ENCODE measurements at places on chromosomes 7 and 10.

- DNase-seq, result no peak
Measured at GRCh38 chr10:57218382-57218781, 857.3 kb upstream of the ZWINT start.

DNA sequence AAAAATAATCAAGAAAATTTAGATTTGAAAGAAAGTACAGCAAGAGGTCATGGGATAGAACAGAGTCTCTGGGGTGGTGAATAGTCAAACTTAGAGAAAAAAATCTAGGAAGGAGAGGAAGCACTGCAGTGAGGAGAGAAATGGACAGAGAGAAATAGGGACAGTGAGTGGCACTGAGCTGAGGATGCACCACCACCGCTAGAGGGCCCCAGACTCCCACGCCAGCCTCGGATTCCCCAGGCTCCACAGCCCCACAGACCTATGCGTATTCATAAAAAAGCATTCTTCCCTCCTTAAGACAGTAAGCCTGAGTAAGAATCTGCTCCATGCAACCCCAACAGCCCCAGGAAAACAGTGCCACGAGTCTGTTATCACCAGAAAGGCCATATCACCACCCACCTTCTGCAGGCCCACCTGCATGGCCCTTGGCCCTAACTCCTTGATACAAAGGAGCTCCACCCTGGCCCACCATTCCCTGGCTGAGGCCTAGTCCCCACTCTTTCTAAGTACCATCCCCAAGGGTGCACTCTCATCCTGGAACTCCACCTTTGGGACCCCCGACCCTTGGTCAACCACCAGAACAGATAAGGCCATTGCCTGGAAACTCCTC lies 91.0 kb downstream of the ALOX5 start:
- DNase-seq, result peak; percentile 57

GRCh38 chr10:105586451-105587098 lies 945.5 kb downstream of the SORCS3 start:
- no peak for DNase-seq

DNA sequence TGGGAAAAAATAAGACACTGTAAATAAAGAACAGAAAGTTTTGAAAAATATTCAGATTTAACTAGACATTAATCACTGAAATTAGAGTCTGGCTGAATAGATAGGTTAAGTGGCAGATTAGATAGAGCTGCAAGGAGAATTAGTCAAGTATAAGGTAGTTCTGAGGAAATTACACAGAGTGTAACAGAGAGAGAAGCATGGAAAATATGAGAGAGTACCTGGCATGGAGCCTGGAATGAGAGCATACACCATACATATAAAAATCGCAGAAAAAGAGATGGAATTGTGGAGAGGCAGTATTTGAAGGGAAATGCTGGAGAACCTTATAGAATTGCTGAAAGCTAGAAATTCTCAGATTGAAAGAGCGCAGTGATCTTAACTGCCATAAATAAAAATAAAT lies 46.9 kb downstream of the ZNRF2 start:
- DNase-seq, result no peak

DNA sequence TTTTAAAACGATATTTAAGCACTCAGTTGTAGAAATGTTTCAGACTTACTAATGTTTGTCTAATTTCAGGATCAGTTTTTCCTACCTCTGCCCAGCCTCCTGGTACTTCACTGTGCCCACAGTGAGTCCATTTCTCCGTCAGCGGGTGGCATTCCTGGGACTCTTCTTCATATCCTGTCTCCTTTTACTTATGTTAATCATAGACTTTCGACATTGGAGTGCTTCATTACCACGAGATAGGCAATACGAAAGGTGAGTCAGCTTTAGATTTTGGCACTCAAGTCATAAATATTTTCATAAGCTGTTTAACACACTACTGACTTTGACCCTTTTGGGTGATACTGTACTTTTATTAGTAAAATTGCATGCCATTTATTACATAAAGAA lies 2.1 kb downstream of the ENTPD7 start:
- DNase-seq, result no peak

DNA sequence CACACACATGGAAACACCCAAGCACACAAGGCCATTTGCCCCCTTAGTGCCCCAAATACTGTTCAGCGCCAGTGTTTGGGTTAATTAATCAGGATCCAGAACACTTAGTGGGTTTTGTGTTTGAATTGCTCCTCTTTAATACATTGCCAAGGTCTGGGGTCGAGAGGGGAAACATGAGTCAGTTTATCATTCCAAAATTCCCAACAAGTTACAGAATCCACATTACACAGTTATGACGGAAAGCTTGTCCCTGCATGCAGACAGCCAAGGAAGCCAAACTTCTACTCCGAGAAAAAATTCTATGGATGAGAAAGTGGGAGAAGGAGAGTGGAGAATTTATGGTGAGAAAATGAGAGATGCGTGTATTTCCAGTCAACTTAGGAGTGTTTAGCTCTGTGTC lies 189.0 kb downstream of the NPSR1 start:
- DNase-seq, result no peak

- DNase-seq, result no peak
Measured at GRCh38 chr10:44334091-44334490, 50.8 kb downstream of the CXCL12 start.

DNA sequence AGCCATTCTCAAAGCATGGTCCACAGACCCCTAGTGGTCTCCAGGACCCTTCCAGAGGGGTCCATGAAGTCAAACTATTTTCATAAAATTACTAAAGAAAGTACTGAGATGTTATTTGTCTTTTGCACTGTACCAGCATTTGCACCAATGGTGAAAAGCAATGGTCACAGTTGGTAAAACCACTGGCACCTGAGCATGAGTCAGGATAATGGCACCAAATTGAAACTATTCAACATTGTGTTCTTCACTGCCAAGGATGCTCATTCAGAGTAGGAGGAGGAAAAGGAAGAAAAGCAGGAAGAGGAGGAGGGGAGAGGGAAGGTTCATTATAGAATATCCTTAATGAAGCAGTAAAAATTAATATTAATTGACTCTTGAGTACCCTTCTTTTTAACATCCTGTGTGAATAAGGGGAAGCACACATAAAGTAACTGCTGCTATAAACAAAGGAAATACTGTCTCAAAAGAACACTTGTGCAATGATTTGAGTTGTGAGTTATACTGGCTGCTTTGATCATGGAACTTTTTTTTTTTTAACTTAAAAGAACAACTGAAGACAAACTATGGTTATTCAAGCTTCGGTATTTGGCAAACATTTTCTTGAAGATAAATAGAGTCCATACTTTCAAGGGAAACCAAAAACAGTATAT lies 60.2 kb downstream of the MPP7 start:
- no peak for DNase-seq

DNA sequence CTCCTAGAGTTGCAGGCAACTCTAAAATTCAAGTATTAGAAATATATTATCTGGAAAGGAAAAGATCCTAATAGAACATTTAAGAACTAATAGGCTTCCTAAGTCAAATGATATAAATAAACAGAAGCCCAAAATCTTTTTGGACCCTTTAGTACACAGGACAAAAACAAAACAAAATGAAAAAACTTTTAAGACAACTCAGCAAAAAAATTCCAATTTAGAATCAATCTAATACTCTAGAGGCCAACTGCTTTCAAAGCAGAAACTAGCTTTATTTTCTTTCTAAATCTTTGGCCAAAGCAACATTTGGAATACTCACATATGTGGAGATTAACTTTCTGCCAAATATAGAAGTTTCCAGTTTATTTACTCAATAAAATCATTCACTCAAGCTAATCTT lies 65.2 kb downstream of the CALCR start:
- DNase-seq, result no peak

- DNase-seq, result no peak
Measured at GRCh38 chr7:25870574-25870973, 281.4 kb upstream of the NFE2L3 start.

DNA sequence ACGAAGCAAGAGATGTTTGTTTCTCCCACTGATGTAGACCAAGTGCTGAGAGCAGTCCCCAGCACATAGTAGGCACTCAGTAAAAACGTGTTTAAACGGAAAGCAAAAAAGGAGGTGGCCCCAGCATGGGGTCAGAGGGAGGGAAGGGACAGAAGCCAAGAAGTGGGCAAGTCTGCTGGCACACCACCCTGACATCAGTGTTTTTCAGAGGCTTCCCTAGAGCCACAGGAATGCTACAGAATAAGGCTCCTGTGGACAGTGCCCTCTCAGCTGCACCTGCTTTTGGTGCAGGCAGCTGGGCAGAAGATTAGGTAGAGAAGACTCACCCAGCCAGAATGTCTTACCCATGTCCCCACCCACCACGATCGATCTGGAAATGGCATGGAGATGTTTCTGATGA lies 8.3 kb upstream of the ANKRD1 start:
- DNase-seq, result no peak

DNA sequence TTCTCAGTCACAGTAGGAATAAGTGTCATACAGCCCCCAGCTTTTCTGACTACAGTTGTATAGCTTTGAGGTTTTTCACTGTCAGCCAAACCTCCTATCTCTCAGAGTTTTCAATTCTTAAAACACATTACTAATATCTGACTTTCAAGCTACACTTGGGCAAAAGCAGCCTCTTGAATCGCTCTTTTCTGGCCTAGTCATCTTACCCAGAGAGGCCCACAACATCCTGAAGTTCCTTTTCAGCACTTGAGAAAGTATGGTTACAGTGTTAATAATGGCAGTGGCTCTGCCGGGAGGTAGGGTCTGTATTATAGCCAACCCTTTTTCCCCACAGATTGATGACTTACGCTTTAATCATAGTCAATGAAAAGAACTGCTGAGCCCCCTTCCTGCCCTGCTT lies 181.0 kb downstream of the LRRC4 start:
- DNase-seq, result no peak

- DNase-seq, result no peak
Measured at GRCh38 chr7:51029701-51030191, 247.1 kb upstream of the GRB10 start.

GRCh38 chr10:129643266-129643665 lies 176.2 kb downstream of the MGMT start:
- DNase-seq, result no peak

- no peak for DNase-seq
Measured at GRCh38 chr7:112296432-112296831, 89.9 kb downstream of the ZNF277 start.

GRCh38 chr10:132693676-132694075 lies 92.3 kb downstream of the NKX6-2 start:
- no peak for DNase-seq

All from stimulated activated CD4-positive, alpha-beta T cell treated with anti-CD3 and anti-CD28 coated beads, Interleukin-15, amount 100 ng/mL, for 1 hour (primary cell).